Spleen (tissue), 13 donors: ENCODE measurements at places on chromosomes 12 and 14. TPM values are rescaled to one million over a fixed set of nuclear protein-coding genes. Genes with fewer than 3 reads are reported as not detected.

The HOTAIR gene
- total RNA-seq = not detected

The AGAP2 gene
- total RNA-seq = 13.4 TPM

The SLC8A3 gene
- 0.26 TPM for total RNA-seq

The KRT83 gene
- not detected for total RNA-seq

The ZNF140 gene
- 16.9 TPM for total RNA-seq

The KCNC2 gene
- total RNA-seq = not detected

The KIF5A gene
- total RNA-seq = not detected

The TAC3 gene
- not detected for total RNA-seq

DNA sequence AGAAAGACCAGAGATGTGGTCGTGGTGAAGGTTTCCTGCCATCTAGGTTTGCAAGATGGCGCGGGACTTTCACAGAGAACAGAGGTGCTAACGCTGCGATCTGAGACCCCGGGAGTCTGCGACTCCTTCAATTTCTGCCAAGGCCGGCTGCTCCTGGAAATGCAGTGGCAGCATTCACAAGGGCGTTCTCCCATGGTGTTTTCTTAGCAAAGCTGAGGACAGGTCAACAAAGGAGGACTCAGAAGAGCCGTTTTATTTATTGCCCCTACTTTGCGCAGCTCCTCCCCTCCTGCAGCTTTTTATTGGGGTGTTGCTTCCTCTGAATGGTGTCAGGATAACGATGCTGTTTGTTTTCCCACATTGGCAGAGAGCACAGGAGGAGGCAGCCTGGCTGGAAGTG, 86.3 kb downstream of the TMEM132C start:
- no peak for DNase-seq

DNA sequence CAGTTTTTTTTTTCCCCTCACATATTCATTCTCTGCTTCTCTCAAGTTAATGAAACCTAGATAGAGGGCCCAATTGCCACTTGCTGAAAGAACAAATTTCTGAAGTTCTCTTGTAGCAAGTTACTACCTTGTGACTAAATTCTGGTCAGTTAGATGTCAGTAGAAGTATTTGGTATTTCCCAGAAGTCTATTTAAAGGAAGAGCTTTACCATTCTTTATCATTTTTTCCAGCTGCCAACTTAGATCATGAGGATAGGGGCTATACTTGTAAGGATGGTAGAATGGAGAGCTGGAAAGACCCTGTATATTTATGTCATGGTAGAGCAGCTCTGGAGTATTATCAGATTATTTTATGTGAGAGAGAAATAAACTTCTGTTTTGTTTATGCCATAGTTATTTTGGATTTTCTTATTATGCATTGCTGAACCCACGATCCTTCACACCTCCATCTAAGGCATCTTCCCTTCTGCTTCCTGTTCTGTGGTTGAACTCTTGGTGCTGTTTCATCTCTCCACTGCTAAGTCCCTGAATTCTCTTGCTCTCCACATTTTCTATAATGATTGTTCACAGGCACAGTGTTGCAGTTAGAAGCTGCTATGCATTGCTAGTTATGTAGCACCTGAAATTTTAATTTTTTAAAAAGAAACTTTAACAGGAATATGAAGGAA, 25.9 kb downstream of the FUT8 start:
- DNase-seq = no peak

GRCh38 chr14:80393766-80394165, 182.5 kb upstream of the DIO2 start:
- no peak for DNase-seq

DNA sequence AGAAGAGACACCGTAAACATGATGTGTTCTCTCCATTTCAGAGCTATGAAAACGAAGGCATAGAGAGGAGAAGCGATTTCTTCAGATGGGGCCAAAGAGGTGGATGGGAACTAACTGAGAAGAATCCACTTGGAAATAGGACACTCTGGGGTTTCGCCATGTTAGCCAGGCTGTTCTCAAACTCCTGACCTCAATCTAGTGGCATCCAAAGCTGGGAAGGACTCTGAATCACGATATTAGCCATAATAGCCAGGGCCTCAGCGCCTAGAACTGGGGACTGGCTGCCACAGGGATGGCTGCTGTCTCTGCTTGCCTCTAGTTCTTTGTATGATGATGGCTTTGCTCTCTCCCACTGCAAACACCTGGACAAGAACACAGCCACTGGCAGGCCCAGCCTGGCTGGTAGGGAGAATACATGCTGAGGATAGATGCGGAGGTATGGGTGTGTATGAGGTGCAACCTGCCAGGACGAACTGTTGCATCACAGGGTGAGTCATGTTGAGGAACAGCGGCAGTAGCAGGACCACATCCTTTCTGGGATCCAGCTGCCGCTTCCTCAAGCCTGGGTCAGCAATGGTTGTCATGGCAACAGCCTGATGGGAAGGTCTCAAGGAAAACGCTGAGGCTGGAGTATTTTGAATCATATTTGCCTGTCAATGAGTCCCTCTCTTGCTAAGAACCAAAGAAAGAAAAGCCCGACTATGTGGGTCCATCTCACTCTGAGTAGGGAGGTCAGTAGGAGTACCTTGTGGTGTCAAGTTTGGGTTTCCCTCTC, 31.1 kb downstream of the CCDC177 start:
- DNase-seq = no peak

DNA sequence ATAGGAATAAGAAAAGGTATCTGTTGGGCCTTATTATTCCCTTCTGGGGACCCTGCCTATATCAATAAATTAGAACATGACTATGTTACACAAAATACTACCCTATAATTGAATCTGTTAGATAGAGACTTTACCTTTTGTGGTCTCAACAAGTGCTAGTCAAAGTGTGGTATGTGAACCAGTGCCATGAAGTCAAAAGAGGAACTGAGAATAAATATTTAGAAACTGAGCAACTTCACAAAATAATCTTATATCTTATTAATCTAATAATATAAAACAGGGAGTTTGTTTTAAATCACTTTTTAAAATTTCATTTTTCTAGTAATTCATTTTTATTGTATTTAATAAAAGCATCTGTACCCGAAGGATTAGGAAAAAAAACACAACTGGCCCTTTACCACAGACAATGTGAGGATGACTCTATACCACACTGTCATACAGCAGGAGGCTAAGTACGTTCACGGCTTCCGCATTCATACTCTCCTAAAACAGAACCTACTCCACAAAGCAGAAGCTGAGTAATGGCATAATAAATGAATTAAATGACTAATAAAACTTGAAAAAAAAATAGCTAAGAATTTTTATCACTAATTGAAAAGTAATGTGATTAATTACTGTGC, 42.1 kb downstream of the SEC23A start:
- DNase-seq = no peak

GRCh38 chr12:45762185-45763110, 32.9 kb downstream of the ARID2 start:
- no peak for DNase-seq

DNA sequence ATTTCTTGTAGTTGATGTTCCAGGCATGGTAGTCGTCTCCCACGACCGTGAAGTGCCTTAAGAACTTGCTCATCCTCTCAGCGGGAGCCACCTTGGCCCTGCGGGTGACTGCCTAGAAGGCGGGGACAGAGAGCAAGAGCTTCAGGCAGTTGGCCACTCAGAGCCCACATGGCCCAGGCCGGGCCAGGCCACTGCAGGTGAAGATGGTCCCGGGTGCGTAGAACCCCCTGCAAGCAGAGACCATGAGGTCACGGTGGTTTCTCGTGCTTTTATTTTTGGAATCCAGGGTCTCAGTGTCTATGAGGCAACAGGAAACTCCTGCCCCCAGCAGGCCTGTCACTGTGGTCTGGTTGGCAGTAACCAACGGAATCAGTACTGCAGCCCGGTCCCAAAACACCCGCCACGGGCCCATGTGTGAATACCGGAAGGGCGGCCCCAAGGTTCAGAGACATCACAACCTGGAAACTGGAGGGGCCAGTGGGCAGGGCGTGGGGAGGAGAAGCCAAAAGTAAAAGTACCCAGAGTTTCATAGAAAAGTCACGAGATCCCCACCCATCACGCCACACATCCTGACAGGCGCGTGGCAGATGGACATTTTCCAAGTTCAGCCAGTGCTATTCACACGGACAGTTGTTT, 27.5 kb downstream of the HVCN1 start:
- DNase-seq = peak; percentile 87

GRCh38 chr14:63752449-63753169, 24.7 kb upstream of the SGPP1 start:
- no peak for DNase-seq

DNA sequence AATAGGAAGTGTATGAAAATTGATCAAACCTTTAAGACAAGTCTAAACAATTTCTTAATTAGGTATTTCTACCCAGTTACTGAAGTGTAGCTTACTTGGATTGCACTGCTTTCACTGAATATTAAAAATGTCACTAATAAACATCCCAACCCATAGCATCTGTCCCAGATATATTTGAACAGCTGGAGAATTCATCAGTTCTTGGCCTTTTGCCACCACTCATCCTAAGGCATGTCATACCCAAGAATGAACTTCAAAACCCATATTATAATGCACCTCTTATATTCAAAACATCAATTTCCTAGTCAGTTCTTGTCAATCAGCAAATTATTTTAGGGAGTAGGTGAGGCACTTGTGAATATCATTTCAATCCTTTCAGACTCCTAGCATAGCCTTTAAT, 392.3 kb downstream of the PAWR start:
- no peak for DNase-seq

- DNase-seq = no peak
Observed at GRCh38 chr12:96810477-96810876, 96.6 kb upstream of the NEDD1 start.

GRCh38 chr12:47396902-47397663, 308.7 kb downstream of the RPAP3 start:
- no peak for DNase-seq

DNA sequence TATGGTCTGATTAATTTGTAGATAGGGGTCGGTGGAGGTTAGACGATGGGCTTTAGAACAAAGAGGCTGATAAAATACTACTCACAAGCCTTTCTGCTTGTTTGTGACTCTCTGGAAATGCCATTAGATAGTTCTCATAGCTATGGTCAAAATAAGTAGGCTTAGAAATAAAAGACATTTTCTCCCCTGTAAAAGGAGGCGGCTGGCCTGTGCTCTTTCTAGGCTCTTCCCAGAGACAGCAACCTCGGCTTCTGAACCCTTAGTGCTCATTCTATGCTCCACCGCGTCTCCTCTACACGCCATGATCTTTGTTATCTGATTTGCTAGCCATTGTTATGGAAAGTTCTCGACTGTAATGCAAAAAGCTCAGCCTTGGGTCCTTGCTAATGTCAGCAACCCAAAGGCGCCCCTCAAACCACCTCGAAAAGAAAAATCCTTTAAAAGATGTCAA, 64.5 kb downstream of the CRADD start:
- DNase-seq = no peak

DNA sequence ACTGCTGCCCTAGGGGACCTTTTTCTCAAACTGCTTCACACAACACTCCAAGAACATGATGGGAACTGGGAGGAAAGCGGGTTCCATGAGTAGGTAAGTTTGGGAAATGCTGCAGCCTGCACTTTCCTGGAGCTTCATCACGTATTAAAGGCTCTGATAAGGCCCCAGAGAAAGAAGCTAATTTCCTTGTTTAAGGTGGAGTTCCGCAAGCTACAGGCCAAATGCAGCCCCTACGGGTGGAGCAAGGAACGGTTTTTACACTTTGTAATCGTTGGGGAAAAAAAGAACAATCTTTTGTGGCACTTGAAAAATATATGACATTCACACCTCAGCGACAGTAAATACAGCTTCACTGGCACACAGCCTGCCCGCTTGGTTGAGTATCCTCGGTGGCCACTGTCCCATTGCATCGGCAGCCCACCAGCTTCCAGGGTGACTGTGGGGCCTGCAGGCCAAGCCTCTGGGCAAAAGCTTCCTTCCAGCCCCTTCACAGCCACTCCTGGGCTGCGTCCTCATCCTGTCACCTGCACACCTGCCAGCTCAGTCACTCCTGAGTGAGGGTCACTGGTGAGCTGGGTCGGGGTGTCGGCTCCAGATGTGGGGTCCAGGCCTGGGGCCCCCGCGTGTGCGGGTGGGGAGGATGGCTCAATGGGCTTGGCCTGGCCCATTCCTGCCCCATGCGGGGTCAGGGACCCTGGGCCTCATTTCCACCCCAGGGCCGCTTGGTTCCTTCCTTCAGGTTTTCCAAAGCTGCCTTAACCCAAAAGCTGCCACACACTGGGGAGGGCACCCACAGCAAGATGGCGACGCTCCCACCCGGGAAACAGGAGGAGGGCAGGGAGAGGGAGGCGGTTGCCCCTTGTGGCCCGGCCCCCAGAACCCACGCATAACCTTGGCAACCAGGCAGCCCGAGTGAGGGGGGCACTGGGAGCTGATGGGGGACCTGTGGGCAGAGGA, 2.4 kb downstream of the AMN start:
- DNase-seq = no peak

- peak; percentile 94 for DNase-seq
Observed at GRCh38 chr14:59189091-59189785, 771 bp downstream of the DAAM1 start.

DNA sequence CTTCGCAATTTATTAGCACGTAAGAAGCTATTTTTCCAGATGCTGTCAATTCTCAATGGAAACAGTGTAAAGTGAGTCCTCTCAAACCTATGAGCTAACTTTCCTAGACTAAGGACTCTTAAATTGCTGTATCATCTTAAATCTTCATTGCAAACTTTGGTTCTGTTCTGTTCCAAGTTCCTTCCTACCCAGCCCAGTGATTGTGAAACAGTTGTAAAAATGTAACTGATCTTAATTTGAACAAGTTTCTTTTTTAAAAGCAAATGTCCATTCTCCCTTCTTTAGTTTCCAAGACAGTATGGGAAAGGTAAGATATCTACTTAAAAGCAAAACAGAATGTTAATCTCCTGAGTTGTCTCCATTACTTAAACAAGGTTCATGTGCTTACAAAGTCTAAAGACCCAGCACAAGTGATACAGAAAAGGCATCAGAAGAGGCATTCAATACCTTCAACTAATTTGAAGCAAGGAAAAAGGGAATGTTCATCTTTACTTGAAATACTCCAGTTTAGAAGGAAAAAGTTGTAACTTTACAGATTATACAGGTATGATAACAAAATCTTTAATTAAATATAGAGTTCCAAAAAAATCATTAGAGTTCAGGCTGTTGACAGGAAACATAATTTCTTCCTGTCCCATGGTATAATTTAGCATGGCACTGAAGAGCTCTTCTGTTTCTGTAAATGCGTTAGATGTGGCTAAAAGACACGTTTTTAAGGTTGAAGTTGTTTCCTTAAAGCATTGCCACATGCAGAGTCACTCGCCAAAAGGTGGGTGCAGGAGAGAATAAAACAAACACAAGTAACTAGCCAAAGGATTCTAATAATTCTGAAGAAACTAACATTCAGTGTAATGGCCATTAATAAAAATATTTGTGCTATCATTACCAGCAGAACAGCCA, 101.5 kb upstream of the USP15 start:
- DNase-seq = no peak
